ENCODE measurements at places on chromosomes 4 and X.

DNA sequence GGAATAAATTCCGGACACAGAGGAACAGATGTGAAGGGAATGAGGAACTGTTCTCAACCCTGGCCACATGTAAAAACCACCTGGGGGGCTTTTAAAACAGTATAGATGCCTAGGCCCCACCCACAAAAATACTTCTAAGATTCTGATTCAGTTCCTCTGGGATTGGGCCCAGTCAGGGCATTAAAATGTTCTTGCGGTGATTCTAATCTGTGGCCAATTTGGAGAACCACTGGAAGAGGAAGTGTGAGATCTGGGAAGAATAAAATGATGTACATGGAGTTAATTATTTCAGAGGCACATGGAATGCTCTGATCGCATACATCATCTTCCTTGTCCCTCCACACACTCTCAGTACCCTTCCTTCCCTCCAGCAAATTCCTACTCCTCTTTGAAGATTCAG is 192.2 kb downstream of the APBB2 start:
- DNase-seq, result no peak

- DNase-seq, result no peak
These were observed 135.1 kb downstream of the SCLT1 start for GRCh38 chr4:128958194-128958593.

- DNase-seq, result no peak
These were observed 920 bp downstream of the FTSJ1 start for GRCh38 chrX:48476919-48477318.

GRCh38 chr4:169246279-169246678 is 24.5 kb downstream of the SH3RF1 start:
- DNase-seq, result no peak

- DNase-seq, result no peak
These were observed 2387.7 kb upstream of the TENM3 start for GRCh38 chr4:179855469-179855868.

DNA sequence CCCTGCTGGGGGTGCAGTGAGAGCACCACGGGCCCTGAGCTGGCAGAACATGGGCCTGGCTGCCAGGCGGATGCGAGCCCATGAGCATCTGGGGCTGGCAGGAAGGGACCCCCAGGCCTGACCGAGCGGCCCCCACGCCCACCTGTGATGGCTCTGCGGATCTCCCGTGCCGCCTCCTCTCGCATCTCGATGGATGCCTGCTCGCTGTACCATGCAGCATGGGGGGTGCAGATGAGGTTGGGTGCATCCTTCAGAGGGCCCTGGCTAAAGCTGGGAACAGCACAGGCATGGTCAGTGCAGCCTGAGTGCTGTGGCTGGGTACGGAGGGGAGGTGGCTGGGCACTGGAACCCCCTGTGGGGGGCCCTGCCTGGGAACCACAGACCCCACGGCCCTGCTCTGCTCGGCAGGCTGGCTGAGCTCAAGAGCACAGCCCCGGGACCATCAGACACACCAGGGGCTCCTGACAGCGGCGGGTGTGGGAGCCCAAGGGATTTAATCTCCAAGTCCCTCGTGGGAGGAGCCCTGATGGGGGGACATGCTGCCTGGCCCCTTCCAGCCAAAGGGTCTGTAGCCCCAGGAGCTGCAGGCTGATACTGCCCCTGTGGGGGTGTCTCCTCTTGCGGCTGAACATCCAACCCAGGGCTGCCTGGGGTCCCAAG is 35.5 kb downstream of the CTBP1 start:
- no peak for DNase-seq

DNA sequence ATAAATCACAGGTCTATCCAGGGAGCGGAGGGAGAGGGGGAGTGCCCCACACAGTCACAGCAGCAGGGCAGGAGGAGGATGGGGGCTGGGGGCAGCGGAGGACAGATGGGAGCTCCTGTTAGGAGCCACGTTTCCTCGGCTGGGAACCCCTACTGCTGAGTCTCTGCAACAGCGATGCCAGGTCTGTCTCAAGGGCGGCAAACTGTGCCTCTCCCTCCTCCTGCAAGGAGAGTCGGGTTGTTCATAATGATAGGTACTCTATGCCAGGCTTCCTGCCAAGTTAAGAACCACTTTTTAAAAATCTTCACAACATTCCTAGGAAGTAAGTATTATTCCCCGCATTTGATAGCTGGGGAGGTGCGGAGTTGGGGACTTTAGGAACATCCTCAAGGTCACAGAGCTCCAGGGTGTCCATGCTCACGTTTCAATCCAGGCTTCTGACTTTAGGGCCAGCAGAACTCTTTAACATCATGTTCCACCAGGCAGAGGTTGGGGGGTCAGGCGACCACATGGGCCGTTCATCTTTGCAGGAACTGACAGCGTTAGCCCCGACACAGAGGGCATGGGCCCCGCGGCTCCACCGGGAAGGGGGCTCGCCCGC is 98.3 kb upstream of the MAML3 start:
- DNase-seq, result no peak

DNA sequence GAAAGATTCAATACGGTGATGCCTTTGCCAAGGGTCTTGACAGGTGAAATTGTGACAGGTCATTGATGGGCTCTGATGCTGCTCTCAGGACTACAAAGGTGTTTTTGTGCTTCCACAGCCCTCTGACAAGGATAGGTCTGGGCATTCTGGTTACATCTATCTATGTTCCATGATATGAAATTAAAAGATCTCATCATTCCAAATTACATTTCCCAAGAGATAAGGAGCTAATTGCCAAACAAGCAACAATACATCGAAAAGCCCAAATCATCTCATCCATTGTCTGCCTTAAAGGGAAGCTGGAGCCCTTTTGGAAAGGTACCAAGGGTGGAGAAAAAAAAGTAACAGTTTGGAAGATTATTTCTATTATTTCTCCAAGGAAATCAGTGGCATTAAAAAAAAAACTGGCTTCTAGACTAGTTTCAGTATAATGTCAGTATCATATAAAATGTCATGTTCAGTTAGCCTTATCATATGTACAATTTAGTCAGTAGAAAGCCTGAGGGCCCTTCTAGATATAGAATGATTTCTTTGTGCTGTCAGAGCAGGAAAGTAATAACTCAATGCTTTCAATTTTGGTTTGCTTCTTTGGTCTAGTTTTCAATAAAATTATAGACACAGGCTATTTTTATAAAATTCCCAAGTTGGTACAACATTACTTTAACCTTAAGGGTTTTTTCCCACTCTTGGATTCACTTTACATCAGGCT is 224.5 kb upstream of the GPRIN3 start:
- no peak for DNase-seq

GRCh38 chrX:74540635-74541249 is 73.7 kb downstream of the RLIM start:
- DNase-seq, result no peak

GRCh38 chrX:108071578-108071977 is 19.8 kb downstream of the PSMD10 start:
- DNase-seq, result no peak

- no peak for DNase-seq
These were observed 897.5 kb upstream of the AGA start for GRCh38 chr4:178339769-178340168.

- peak; percentile 30 for DNase-seq
These were observed 17.8 kb downstream of the TRIM2 start for GRCh38 chr4:153221783-153222706.

- DNase-seq, result no peak
These were observed 11.9 kb upstream of the KIT start for GRCh38 chr4:54645830-54646229.

DNA sequence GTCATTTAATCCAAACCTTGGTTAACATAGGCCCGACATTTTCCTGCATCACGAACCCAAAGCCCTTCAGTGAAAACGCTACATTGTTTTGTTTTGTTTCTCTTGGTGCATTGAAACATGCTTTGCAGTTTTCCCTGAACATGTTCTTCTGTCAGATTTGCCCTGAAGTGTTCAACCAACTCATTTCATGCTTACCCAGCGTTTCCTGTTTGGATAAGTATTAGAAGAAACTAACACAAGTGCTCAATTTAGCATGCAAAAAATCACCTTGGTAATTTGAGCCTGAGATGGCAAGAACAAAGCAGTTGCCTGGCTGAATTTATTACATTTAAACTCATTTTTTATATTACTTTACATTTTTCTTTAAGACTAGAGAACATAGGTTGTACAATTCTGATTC is 160.1 kb upstream of the VCX3A start:
- no peak for DNase-seq

- DNase-seq, result no peak
These were observed 86.1 kb downstream of the ADRA2C start for GRCh38 chr4:3852309-3852708.

DNA sequence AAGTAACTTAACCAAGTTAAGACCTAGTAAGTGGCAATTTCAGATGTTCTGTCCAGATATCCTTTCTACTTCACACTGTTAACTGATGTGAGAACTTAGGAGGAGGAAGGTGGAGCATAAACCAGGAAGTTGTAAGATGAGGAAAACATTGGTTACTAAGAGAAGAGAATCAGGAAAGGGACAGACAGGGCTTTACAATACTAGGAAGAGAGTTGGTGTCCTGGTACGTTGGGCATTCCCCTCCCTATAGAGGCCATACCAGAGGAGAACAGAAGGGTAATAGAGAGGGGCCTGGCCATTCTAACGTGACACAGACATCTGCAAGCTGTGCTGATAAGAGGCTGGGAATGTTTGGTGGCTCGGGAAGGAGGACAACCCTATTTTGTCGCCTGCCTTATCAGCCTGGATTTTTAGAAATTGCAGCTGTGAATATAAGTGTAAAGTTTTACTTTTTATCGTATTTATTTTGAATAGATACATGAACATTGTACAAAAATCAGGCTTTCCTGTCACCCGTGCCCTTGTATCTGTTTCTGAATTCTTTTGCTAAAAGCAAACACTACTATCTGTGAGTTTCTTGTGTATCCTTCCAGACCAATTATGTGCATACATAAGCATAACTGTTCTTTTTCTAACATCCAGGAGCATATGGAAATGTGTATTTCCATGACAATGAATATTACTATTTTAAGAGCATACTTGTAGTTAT is 53.5 kb upstream of the HPRT1 start:
- DNase-seq, result no peak

DNA sequence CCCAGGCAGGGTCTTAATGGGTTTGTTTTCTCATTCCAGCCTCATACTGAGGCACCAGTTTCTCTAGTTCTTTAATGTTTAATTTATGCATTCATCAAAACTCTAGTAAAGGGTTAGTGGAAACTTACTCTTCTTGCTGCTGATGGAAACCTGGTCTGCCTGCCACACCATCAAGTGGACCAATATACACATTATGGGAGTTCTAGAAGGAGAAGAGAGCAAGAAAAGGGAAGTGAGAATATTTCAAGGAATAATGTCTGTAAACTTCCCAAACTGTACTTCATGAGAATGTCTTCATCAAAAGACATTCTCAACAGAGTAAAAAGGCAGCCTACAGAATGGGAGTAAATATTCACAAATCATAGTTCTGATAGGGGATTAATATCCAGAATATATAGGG is 20.9 kb upstream of the DHX15 start:
- no peak for DNase-seq

DNA sequence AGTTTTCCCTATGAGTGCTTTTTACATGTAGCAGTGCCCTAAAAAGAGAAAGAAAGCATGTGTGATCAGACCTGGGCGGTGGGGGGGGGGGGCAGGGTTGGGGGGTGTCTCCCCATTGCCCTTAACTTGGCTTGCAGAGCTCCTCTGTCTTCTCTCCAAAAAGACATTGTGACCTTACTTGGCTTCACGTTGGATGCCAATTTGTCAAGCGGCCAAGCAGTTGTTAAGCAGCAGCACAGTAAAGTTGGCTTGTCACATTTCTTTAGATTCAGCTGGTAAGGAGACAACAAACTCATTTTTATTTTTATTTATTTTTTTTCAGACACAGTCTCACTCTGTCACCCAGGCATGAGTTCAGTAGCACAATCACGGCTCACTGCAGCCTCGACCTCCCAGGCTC is 57.3 kb upstream of the ZNF157 start:
- no peak for DNase-seq

All from activated naive CD4-positive, alpha-beta T cell treated with Interleukin-2 at 50 U/mL for 16 hours (primary cell).